ENCODE measurements at places on chromosomes 12 and 14. TPM values are rescaled to one million over a fixed set of nuclear protein-coding genes. Genes with fewer than 3 reads are reported as not detected.

DNA sequence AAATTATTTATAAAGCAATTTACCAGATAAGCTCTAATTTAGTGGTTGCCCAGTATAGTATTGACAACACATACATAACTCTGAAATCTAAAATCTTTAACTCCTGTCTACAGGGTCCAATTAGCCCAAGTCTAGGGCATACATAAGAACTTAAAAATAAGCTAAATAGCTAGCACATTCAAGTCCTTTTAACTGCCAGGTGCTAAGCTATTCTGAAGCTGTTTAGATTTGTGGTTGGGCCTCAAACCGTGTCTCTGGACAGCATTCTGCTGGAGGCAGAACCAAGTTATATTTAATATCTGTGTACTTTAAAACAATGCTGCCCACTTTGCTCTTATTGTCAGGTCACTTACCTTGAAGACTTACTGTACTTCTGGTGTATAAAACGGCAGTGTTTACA, 19.0 kb downstream of the RPS6KA5 start:
- DNase-seq, result no peak

USP5 gene
- total RNA-seq, result 46.2 TPM

OASL gene
- not detected for total RNA-seq

GRCh38 chr12:55008944-55009585, 10.7 kb upstream of the NEUROD4 start:
- no peak for DNase-seq
